Progenitor cell of endocrine pancreas (in vitro differentiated cells): ENCODE measurements at places on chromosomes 3 and 15. TPM values are rescaled to one million over a fixed set of nuclear protein-coding genes. Genes with fewer than 3 reads are reported as not detected.

DNA sequence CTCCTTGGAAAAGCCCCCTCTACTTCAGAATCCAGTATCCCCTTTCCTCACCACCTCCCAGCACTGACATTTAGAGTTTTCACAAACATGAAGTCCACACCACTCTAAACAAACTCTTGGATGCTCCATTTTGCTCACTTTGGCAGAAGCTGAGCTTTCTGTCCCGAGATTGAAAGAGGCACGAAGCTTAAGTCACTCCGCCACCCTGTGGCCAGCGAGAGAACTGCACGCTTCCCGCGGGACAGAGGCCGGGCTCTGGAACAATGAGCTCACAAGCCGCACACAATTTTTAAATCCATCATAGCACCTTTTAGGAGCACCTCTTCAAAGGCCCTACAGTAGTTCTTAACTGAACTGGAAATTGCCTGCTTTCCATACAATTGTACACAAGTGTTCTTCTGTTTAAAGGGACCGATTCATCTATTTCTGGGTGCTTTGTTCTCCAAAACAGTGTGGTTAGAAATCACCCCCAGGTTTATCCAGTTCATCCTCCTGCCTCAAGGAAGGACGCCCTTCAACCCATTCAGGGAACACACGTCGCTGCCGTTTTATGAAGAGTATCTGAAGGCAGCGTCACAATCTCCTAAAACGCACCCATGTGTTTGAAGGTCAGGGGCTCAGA lies 226.1 kb downstream of the VPS13C start:
- DNase-seq, result peak; percentile 77

PLXND1 gene
- 17.6 and 18.0 TPM in 2 replicates for total RNA-seq

DNA sequence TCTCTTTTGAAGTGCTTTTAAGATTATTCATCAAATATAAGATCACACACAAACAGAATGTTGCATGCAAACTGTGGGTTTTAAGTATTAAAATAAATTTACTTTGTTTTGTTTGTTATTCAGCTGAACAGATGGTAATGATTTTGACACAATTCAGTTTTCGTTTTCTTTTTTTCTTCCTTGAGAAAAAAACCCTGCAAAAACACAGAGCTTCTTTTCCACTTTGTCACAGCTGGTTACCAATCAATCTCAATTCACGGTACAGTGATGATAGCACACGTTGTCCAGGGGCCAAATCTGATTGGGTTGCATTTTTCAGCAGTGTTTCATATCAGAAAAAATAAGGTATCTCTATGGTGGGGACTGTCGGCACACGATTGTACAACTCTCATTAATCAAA lies 473.6 kb downstream of the ROBO2 start:
- no peak for DNase-seq

- DNase-seq, result no peak
These were observed 913 bp upstream of the SCN5A start for GRCh38 chr3:38650248-38650951.

DNA sequence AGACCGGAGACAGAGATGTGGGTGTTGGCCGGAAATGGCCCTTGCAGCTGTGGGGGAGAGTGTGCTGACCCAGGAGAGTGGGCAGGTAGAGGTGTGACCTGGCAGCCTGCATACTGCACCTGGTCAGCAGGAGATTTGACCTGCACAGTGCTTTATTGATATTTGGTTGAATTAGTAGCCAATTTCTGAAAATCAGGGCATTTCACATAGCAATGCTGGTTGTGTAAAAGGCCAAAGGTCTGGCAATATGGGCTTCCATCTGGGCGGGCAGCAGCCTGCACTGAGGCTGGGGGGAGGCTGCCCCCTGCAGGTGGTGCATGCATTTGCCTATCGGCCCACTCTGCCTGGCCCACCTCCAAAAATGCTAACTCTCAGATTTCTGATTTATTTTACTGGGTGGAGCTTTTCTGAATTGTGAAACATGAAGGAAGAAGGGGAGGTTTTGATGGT lies 9.4 kb upstream of the MGLL start:
- peak; percentile 26 for DNase-seq

DNA sequence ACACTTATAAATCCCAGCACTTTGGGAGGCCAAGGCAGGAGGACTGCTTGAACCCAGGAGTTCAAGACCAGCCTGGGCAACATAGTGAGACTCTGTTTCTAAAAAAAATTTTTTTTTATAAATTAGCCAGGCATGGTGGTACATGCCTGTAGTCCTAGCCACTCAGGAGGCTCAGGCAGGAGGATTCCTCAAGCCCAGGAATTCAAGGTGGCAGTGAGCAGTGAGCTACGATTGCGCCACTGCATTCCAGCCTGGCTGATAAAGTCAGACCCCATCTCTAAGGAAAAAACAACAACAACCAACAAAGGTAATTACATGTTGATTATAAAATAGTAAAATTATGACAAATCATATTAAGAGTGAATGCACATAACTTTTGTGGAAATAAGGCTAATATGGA lies 40.9 kb downstream of the MCCC1 start:
- no peak for DNase-seq
